ENCODE measurements at places on chromosomes 3 and 15. TPM values are rescaled to one million over a fixed set of nuclear protein-coding genes. Genes with fewer than 3 reads are reported as not detected.

Gene SPSB4
- total RNA-seq, result 0.05 TPM

DNA sequence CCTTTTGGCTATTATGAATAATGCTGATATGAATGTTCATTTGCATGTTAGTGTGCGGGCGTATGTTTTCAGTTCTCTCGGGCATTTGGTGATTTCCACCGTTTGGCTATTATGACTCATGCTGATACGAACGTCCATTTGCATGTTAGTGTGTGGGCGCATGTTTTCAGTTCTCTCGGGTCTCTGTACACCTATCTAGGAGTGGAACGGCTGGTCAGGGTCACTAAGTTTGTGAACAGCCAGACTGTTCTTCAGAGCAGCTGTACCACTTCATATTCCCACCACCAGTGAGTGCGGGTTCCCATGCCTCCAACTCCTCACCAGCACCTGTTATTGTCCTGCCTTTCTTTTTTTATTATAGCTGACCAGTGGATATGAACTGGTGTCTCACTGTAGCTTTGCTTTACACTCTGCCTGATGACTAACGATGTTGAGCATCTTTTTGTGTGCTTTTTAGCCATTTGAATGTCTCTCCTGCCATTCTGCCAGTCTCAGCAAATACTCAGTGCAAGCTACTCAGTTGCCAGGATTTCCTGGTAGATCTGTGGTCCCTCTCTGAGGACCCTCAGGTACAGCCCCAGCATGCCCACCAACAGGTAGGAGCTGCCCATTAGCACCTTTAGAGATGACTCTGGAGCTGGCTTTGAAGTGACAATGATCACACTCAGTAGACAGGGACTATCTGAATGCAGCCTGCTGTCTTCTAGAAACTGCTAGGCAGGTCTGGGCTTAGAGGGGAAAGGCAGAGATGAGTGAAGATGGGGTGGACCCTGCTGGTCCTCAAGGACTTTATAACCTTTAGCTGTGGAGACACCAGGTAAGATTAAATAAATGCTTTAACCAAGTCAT is 141.1 kb downstream of the XXYLT1 start:
- DNase-seq, result peak; percentile 30

DNA sequence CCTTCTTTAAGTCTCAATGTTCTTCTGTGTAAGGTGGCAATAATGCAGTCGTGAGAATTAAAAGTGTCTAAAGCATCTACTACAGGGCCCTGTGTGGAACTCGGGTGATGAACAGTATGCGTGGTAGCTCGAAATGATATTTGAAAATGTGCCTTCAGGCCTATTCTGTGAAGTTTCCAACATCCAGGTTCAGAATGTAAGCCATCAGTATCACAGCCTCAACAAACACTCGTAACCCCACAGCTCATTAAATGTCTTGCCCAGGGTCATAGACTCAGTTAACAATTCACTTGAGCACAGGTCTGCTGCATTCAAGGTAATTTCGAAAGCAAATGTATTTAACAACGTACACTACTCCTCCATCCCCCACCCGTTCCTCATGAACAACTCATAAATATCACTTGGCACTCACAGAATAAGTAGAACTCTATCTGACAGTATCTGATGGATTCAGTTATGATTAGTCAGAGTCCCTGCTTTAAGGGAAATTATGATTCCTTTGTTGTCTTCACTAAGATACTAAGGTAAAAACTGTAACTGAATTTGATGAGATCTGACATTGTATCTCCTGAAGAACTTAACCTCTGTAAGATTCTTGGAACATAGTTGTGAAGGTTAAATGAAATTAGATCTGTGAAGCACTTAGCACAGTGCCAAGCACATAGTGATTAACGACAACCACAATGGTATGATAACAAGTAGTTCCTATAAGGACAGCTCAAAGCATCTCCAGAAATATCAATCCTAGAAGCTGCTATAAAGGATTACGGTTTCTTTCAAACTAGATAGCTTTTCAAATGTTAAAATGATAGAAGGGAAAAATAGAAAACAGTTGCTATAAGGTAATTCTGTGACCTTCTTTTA is 642.3 kb downstream of the TBL1XR1 start:
- no peak for DNase-seq

Gene NAALADL2
- total RNA-seq, result 0.56 TPM

DNA sequence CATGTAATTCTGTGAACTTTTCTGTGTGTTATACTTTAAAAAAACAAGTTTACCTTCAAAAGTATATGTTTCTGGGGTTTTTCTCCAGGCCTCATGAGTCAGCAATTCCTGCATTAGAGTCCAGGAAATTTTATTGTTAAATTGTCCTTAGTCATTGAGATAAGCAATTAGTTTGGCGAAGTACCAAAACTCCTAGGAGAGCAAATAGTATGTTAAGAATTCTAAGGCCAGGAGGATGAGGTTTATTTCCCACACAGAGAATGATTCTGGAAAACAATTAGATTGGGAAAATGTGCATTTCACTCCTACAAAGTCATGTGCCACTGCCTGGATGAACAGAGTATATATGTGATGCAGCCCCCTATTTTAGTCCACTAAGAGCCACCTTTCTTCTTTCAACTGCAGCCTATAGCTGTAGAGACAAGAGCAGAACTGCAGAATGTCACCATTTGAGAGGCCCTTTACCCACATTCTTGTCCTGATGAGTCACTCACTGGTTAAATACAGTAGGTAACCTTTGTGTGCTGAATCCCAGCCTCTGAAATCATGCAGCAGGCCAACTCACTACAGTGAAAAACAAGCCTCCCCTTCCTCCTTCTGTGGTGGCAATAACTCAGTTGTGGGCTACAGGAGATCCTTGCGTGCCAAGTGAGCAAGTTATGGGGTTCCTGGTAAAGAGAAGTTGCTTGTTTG is 452.8 kb upstream of the THBS1 start:
- DNase-seq, result peak; percentile 98

Gene DNASE1L3
- total RNA-seq, result 1.7 TPM

Measured in dermis blood vessel endothelial cell (primary cell).